Testis (tissue), 5 donors: ENCODE measurements at places on chromosomes 13 and 19. TPM values are rescaled to one million over a fixed set of nuclear protein-coding genes. Genes with fewer than 3 reads are reported as not detected.

The PIN1 gene
- 209 TPM for polyA plus RNA-seq

The ZNF614 gene
- polyA plus RNA-seq = 8.6 TPM

The COMP gene
- polyA plus RNA-seq = 23.4 TPM

The ZNF726 gene
- polyA plus RNA-seq = 2.6 TPM

The PODNL1 gene
- polyA plus RNA-seq = 5.8 TPM

The IGFL2 gene
- polyA plus RNA-seq = 8.0 TPM

The ZNF878 gene
- 0.54 TPM for polyA plus RNA-seq

The KCNJ14 gene
- polyA plus RNA-seq = 0.66 TPM

The PRTN3 gene
- polyA plus RNA-seq = not detected

The PSPN gene
- polyA plus RNA-seq = 1.1 TPM

The GPC6 gene
- polyA plus RNA-seq = 6.9 TPM

The NPAS1 gene
- polyA plus RNA-seq = 1.1 TPM

The ZNF728 gene
- 9.0 TPM for polyA plus RNA-seq

The ERICH4 gene
- 0.61 TPM for polyA plus RNA-seq

The CHAMP1 gene
- 15.0 TPM for polyA plus RNA-seq

The PSG4 gene
- not detected for polyA plus RNA-seq

The KLK1 gene
- 2.7 TPM for polyA plus RNA-seq

The PRX gene
- polyA plus RNA-seq = 3.6 TPM

The ZNF491 gene
- polyA plus RNA-seq = 1.2 TPM

The EBPL gene
- 26.7 TPM for polyA plus RNA-seq

The CEACAM19 gene
- 14.7 TPM for polyA plus RNA-seq

The GPR18 gene
- polyA plus RNA-seq = 18.0 TPM

The SSC5D gene
- 10.7 TPM for polyA plus RNA-seq

The ATP1A3 gene
- polyA plus RNA-seq = 87.3 TPM

The TNFSF11 gene
- 1.8 TPM for polyA plus RNA-seq

The ZNF816 gene
- 3.1 TPM for polyA plus RNA-seq

The FCER2 gene
- 1.1 TPM for polyA plus RNA-seq

The KASH5 gene
- 121 TPM for polyA plus RNA-seq

The GFY gene
- polyA plus RNA-seq = 0.80 TPM

The MFSD12 gene
- 32.8 TPM for polyA plus RNA-seq

The MISP gene
- polyA plus RNA-seq = 1.1 TPM

The GRK1 gene
- 0.55 TPM for polyA plus RNA-seq

The ZNF160 gene
- polyA plus RNA-seq = 30.1 TPM

The ZNF135 gene
- polyA plus RNA-seq = 14.5 TPM

The PNMA8B gene
- polyA plus RNA-seq = 1.6 TPM

The CBY2 gene
- polyA plus RNA-seq = 34.3 TPM

The STXBP2 gene
- 135 TPM for polyA plus RNA-seq

The TEAD2 gene
- polyA plus RNA-seq = 29.6 TPM

The DMKN gene
- 24.0 TPM for polyA plus RNA-seq

The SHISA2 gene
- polyA plus RNA-seq = 2.7 TPM
